Stimulated activated CD4-positive, alpha-beta T cell treated with anti-CD3 and anti-CD28 coated beads, Interleukin-15, amount 100 ng/mL, for 24 hours (primary cell): ENCODE measurements at places on chromosomes 6 and 20.
A peak's percentile ranks its signal among the peaks of the same experiment; 100 is the strongest.

GRCh38 chr20:40481337-40481736 lies 207.7 kb downstream of the MAFB start:
- no peak for DNase-seq

DNA sequence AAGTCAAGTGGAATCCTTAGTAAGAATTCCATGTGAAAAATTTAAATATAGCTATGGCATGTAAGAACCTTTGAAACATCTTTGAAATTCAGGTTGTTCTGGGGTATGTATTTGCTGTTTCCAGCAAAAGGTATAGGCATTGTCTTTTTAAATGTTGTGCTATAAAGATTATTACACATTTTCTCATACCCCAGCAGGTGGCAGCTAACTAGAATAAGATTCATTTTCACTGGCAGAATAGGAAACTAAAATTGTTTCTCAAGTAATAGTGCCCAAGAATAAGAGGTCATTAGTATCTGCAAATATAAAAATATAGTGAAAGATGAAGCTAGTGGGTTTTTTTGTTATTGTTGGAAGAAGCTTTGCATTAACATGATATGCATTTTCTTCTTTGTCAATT lies 1.8 kb downstream of the GRIK2 start:
- DNase-seq, result no peak

- DNase-seq, result no peak
Measured at GRCh38 chr6:32317541-32317940, 54.2 kb downstream of the TSBP1 start.

- no peak for DNase-seq
Measured at GRCh38 chr6:46134216-46134615, 4.4 kb downstream of the ENPP4 start.

- no peak for DNase-seq
Measured at GRCh38 chr20:51715163-51715855, 52.9 kb downstream of the ATP9A start.

DNA sequence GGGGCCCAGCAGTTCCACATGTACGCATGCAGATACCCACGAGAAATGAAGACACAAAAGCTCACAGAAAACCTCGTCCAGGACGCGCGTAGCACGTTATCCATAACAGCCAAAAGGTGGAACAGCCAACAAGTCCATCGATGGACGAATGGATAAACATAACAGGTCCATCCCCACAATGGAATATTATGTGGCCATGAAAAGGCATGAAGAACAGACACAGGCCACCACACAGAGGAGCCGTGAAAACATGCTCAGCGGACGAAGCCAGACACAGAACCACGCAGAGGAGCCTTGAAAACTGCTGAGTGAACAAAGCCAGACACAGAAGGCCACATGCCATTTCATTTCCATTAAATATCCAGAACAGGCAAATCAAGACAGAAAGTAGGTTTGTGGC lies 38.0 kb downstream of the SLC2A4RG start:
- no peak for DNase-seq

- DNase-seq, result no peak
Measured at GRCh38 chr6:45772051-45772450, 243.6 kb downstream of the CLIC5 start.

DNA sequence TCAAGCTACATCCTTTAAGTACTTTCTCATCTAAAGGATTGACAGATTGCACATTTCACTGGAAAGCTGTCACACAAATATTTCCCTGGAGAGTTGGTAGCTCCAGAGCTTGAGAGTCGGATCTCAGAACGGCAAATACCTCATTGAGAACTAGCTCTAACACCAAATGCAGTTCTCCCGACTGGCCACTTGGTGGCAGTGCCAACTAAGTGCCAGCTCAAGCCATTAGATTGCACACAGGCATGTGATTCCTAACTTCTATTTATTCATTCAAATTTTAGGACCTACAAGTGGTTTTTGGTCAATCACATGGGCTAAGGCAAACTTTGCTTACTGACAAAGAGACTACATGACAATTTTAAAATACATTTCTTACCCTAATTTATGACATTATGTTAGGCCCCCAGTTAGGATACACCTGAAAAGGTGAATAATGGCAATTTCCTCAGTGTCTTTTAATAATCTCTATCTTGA lies 7.9 kb upstream of the MCHR2 start:
- peak; percentile 37 for DNase-seq

GRCh38 chr20:53834062-53834442 lies 236.3 kb downstream of the BCAS1 start:
- no peak for DNase-seq

- no peak for DNase-seq
Measured at GRCh38 chr20:57826666-57827287, 117.0 kb upstream of the PMEPA1 start.
